ENCODE measurements at places on chromosomes 5 and 9.

- DNase-seq, result no peak
Observed at GRCh38 chr5:53913941-53914340, 353.5 kb downstream of the NDUFS4 start.

GRCh38 chr5:36935805-36936204 is 59.2 kb downstream of the NIPBL start:
- DNase-seq, result no peak

- no peak for DNase-seq
Observed at GRCh38 chr9:17799369-17799768, 220.5 kb downstream of the SH3GL2 start.

DNA sequence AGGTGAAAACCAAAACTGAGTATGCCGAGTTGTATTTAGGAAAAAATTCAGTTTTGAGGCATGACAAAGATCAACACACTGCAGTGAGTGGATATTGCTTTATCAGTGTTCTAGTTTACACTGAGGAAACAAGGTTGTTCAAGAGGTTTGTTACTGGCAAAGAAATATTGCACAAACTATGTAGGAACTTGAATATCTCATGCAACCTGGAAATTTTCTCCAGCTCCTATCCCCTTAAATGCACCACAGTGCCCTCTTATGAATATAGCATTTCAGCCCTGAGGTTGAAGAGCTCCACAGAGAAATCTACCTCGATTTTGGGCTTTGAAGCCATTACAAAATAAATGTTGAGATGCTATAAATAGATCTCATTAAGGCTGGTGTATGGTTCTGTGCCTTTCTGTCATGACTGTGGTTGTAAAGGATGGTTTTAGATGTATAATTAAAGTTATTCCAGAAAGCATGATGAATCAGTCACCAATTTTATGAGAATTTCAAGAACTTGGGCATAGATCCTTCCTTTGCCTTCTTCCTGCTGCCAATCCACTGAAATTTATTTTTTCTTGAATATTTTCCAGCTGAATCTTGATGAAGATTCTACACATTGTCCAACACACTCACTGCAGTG is 159.3 kb downstream of the SPATA31D1 start:
- DNase-seq, result peak; percentile 31

DNA sequence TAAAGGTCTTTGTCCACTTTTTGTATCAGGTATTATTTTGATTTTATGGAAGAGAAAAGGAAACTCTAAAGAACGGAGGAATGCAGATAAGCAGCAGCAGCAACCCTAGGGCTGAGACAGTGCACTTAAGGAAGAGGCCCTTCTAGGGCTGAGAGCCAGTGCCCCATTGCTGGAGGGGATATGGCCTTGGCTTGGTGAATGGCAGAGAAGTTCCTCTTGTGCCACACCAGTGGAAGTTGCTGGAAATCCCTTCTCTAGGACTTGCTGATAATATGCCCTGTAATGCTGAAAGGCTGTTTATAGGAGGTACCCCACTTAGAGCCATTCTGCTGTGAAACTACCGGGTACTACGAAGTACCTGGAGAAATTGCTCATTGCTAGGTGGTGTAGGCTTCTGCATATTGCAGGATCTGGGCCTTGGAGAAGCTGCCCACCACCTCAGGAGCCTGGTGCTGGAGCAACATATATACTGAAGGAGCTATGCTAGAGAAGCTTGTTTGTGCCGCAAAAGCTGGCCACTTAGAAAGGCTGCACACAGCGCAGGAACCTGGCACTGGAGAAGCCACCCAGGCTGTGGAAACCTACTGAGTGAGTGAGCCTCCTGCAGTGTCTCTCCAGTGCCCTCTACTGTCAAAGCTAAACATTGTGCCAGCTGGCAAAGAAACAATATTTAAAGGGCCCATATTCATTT is 9.6 kb upstream of the UBTD2 start:
- peak; percentile 76 for DNase-seq

DNA sequence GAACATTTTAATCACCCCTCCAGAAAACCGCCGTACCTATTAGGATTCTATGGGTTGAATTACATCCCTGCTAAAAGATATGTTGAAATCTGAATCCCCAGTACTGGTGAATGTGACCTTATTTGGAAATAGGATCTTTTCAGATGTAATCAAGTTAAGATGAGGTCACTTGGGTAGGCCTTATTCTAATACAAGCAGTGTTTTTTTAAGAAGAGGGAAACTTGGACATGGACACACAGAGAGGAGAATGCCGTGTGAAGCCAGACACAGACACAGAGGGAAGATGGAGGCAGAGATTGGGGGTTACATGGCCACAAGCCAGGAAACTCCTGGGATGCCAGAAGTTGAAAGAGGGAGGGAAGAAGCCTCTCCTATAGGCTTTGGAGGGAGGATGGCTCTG is 183.5 kb downstream of the GNA14 start:
- DNase-seq, result peak; percentile 87

DNA sequence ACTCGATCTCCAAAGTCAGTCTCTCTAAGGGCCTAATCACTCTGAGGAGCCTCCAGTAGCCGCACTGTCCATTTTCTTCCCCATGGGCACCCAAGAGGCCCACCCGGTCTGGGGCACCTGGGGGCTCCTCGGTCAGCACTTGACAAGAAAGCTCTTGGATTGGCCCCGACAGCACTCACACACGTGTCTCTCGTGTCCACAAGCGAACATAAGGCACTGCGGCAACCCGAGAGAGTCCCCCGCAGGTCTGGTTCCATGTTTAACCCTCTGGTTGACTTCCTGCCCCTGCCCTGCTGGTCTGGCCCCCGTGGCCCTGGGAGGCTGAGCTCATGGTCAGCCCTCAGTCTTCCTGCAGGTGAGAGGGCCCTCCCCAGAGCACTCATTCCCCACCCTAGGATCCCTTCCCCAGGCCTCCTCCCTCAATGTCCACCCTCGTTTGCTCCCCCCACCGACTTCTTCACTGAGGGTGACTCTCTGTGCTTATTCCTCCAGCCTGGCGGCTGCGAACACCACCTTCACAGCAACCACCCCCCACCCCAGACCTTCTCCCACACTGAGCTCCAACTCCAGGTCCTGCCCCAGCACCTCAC is 16.3 kb upstream of the LRRC14B start:
- no peak for DNase-seq

- DNase-seq, result no peak
Observed at GRCh38 chr5:61289669-61290306, 42.3 kb upstream of the ZSWIM6 start.

Data from fibroblast of upper back skin (primary cell).